Fibroblast of lung (primary cell): ENCODE measurements at places on chromosomes 7 and 10. TPM values are rescaled to one million over a fixed set of nuclear protein-coding genes. Genes with fewer than 3 reads are reported as not detected.

The AKR1D1 gene
- total RNA-seq = not detected in 2 replicates

The KIAA1217 gene
- total RNA-seq = 0.26 and 1.5 TPM in 2 replicates

The PDE1C gene
- 23.4 and 27.6 TPM in 2 replicates for total RNA-seq

The GDF2 gene
- total RNA-seq = not detected in 2 replicates

The PVRIG gene
- not detected in 2 replicates for total RNA-seq

The SPDYE1 gene
- under 0.01 TPM in 1 of 2 replicates, not detected in the other for total RNA-seq

The TMEM213 gene
- total RNA-seq = not detected in 2 replicates

The LRRC4 gene
- total RNA-seq = 0.26 and 0.33 TPM in 2 replicates
